NCI-H460 (cell line): ENCODE measurements at places on chromosomes 6 and 20. TPM values are rescaled to one million over a fixed set of nuclear protein-coding genes. Genes with fewer than 3 reads are reported as not detected.

Gene CCN6
- total RNA-seq: not detected in 2 replicates

Gene RNF144B
- 7.7 and 11.4 TPM in 2 replicates for total RNA-seq

Gene CTCFL
- total RNA-seq: not detected in 2 replicates

Gene TREML1
- not detected in 2 replicates for total RNA-seq

Gene TRIM15
- 0.12 TPM in 1 of 2 replicates, not detected in the other for total RNA-seq

Gene PACSIN1
- 0.07 and 0.20 TPM in 2 replicates for total RNA-seq

Gene GRIK2
- total RNA-seq: not detected in 2 replicates

Gene SYCP2
- total RNA-seq: 1.3 and 2.6 TPM in 2 replicates

Gene TRIM38
- 5.7 and 7.2 TPM in 2 replicates for total RNA-seq

Gene F13A1
- 0.02 and 0.09 TPM in 2 replicates for total RNA-seq

Gene DUSP22
- 35.0 and 48.4 TPM in 2 replicates for total RNA-seq

Gene TINAG
- total RNA-seq: not detected in 2 replicates

Gene KIF13A
- total RNA-seq: 13.3 and 16.9 TPM in 2 replicates

Gene RNF39
- total RNA-seq: not detected in 2 replicates

Gene MLN
- total RNA-seq: not detected in 2 replicates

Gene GLYATL3
- not detected in 2 replicates for total RNA-seq

Gene FLRT3
- total RNA-seq: 0.69 and 2.5 TPM in 2 replicates

Gene SFTA2
- total RNA-seq: not detected in 2 replicates

Gene SLC25A27
- 8.8 and 22.6 TPM in 2 replicates for total RNA-seq

Gene PARD6B
- total RNA-seq: 6.1 and 6.8 TPM in 2 replicates

Gene PLG
- total RNA-seq: not detected in 2 replicates

Gene SLC17A2
- total RNA-seq: not detected in 2 replicates

Gene SALL4
- 1.6 and 2.3 TPM in 2 replicates for total RNA-seq

Gene FOXS1
- total RNA-seq: not detected in 2 replicates

Gene C6orf120
- 28.6 and 28.8 TPM in 2 replicates for total RNA-seq

Gene NOX3
- not detected in 2 replicates for total RNA-seq

Gene GPR63
- 3.6 and 3.9 TPM in 2 replicates for total RNA-seq

Gene CST4
- 0.42 TPM in 1 of 2 replicates, not detected in the other for total RNA-seq

Gene HSD17B8
- total RNA-seq: 10.3 and 12.5 TPM in 2 replicates

Gene C2
- total RNA-seq: 0.20 and 0.69 TPM in 2 replicates

Gene MLIP
- total RNA-seq: not detected in 2 replicates

Gene CDH4
- total RNA-seq: 0.14 TPM in 1 of 2 replicates, not detected in the other

Gene FRK
- total RNA-seq: 6.4 and 6.9 TPM in 2 replicates

Gene PDYN
- total RNA-seq: not detected in 2 replicates

Gene BAK1
- total RNA-seq: 13.2 and 14.6 TPM in 2 replicates
